SK-N-MC (cell line): ENCODE measurements at places on chromosomes 16 and 17.

DNA sequence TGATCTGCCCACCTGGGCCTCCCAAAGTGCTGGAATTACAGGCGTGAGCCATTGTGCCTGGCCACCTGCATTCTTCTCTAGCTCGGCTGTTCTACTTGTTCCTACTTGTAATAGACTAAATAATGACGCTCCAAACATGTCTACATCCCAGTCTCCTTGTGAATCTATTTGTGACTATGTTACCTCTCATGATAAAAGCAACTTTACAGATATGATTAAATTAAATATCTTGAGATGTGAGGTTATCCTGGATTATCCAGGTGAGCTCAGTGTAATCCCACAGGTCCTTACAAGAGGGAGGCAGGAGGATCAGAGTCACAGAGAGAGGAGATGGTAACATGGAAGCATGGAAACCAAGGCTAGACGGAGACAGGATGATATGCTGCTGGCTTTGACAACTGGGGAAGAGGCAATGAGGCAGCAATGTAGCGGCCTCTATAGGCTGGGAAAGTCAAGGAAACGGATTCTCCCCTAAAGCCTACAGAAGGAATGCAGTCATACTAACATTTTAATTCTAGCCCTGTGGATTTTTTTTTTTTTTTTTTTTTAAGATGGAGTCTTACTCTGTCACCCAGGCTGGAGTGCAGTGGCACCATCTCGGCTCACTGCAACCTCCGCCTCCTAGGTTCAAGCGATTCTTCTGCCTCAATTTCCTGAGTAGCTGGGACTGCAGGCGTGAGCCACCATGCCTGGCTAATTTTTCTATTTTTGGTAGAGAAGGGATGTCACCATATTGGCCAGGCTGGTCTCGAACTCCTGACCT lies 5.0 kb upstream of the LASP1 start:
- no peak for DNase-seq

GRCh38 chr17:79883202-79883601 lies 44.0 kb upstream of the CBX4 start:
- DNase-seq = no peak

DNA sequence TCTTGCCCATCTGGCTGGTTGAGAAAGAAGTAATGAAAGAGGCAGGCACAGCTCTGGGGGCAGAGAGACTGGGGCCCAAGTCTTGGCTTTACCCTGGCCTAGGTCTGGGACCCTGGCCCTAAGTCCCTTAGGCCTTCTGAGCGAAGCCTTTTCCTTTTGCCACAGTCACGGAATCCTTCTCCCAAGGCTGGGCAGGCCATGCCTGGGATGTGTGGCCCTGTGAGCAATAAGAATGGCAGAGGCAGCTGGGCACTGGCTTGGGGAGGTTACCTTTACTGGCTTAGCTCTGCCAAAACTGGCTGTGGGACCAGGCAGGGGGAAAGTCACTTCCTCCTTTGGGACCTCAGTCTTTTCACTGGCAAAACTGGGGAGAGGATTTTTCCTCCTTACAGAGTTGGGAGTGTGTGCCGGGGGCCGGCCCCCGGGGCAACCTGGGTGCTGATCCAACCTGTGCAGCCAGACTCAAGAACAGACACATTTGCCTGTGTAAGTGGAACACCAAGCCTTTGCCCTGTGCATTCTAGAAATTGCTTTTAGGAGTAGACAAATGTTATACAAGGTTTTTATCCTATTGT lies 12.9 kb downstream of the FOXF1 start:
- no peak for DNase-seq

DNA sequence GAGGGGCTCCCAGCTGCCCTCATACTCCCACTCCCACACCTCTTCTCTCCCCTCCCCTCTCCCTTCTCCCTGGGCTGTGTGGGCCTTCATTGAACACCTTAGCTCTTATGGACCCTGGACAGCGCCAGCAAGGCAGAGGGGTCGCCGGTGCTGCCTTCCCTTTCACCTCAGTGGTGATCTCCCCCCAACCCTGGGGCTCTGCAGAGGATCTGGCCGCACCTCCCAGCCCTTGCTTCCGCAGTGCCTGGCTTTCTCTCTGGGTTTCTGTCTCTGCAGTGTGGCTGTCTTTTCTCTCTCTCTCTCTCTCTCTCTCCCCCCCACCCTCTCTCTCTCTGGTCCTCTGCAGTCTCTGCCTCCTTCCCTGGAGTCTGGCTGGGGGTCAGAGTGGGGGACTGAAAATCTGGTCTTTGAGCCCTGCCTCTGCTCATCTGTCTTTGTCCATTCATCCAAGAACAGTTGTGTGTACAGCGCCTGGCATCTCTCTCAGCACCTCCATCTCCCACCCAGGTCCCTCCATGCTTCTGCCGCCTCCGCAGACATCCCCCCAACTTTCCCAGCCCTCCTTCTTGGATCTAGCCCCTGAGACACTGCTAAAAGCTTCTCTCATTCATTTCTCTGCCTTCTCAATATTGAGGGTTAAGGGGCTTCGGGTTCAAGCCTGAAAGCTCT lies 1.1 kb downstream of the SEZ6L2 start:
- no peak for DNase-seq

- DNase-seq = no peak
Observed at GRCh38 chr16:82178352-82178751, 8.3 kb upstream of the MPHOSPH6 start.

DNA sequence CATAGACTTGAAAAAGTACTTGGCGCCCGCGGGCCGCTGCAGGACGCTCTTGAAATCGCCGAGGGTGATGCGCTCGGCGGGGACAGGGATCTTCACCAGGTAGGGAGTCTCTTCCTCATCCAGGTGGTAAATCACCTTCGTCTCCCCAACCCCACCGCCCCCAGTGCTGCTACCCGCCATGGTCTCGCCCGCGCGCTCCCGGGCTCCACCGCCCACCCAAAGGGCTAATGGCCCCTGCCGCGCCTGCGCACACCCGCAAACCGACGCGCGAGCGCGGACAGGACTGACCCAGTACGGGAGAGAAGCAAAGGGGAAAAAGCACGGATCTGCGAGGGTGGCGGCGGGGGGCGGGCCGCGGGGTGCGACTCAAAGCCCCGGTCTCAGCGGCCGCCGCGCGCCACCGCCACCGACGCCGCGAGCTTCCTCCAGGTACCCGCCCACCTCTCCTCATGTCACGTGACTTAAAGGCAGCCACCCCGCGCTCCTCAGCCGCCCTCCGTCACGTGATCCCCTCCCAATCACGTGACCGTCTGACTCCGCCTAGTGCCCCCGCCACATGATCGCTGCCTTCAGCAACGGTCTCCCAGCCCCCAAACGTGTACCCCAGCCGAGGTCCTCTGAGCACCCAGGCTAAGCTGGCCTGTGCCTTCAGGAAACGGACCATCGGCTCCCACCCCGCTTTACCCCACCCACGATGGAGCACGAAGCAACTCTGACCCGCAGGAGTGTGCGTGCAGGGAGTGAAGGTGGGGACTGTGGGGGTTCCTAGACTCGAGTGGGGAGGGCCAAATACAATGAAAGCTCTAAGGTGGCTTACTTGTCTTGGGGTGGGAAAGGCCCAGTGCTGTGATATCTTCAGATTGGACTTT lies at the start of gene DVL2:
Gene DVL2, minus strand, starts transcription at position 435 of the 869 bp plus-strand sequence. Its CDS starts 255 bp downstream, at position 180.
- no peak for DNase-seq

DNA sequence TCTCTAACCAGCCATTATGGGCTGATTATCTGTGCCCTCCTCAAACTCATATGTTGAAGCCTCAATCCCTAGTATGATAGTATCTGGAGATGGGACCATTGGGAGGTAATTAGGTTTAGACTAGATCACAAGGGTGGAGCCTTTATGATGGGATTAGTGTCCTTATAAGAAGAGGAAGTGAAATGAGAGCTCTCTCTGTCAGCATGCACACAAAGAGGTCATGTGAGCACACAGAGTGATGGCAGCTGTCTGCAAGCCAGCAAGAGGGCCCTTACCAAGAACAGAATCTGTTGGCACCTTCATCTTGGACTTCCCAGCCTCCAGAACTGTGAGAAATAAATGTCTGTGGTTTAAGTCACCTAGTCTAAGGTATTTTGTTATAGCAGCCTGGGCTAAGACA lies 101.9 kb downstream of the PCTP start:
- DNase-seq = no peak

- no peak for DNase-seq
Observed at GRCh38 chr16:67430504-67430976, 381 bp upstream of the HSD11B2 start.

DNA sequence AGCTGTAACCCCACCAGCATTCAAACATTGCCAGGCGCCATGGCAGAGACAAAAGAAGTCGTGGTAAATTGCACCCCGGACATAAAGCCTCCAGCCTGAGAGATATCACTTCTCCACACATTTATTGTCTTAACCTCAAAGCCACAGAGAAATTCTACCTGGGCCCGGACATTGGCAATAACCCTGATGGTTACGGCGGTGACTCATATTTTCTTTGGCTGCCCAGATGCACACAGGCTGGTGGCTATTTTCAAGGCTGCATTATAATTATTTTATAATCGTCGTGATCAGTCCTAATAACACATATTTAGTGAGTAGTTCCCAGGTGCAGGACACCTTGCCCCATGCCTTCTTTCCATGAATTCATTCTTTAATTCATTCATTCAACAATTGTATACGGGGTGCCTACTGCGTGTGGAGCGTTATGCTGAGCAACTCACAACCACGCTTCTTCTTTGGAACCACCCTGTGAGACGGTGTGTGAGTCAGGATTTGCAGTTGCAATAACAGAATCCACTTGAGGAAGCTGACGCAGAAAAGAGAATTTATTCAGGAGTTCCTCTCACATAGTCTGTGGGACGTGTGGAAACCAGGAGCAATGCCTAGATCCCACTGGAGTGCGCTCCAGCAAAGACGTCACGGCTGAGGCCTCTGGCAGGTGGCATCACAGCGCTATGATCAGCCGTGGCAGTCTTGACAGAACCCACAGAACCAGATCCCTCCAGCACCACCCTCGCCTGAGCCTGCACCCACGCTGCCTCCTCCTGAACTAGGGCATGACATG lies 245.7 kb downstream of the FOXL1 start:
- no peak for DNase-seq

- DNase-seq = peak; percentile 1
Observed at GRCh38 chr17:64291268-64291851, 28.3 kb upstream of the TEX2 start.
